ENCODE measurements at places on chromosomes 7 and 10.

- peak; percentile 61 for DNase-seq
These were observed 46.2 kb downstream of the GPAM start for GRCh38 chr10:112137154-112137987.

DNA sequence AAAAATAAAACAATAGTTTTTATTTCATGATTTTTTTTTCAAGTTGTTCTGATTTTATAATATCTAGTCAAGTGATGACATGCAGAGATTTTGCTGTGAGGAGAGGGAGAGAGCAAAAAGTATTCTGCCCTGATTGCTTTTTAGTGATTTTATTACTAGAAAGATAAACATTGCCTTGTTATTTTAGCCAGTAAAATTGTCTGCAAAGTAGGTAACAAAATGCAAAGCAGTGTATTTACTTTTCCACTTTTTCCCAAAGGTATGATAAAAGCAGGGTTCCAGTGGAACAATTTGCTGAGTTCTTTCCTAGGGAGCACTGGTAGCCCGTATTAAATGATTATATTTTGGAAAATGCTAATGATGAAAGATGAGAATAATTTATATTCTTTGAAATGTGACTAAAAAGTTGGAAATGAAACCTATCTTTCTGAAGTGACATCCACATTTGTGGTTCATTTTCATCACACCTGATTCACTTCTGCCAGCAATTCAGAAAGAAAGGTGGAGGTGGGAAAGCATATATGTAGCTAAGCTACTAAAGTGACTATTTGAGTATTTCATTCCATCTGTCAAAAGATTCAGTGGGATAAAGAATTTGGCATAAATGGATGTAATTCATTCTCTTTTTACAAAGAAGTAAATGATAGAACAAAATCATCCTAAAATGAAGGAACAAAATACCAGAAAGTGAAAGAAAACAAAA, 300.3 kb downstream of the ADK start:
- no peak for DNase-seq

- DNase-seq: no peak
These were observed 152.5 kb downstream of the SEMA3A start for GRCh38 chr7:84042110-84042539.

DNA sequence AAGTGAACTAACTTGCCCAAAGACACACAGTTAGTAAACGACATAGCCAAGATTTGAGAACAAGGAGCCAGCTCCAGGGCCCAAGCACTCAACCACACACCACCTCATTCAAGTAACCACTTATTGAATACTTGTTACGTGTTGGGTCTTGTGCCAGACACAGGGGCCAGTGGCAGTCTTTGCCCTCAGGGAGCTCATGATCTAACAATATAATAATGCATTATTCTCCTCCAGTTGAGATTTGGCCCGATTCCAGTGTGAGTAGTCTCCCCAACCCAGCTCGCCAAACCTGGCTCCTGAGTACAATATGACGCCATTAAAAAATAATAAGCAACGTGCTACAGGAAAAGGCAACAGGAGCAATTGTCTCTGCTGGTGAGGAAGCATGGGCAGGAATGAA, 14.4 kb upstream of the STK17A start:
- no peak for DNase-seq

DNA sequence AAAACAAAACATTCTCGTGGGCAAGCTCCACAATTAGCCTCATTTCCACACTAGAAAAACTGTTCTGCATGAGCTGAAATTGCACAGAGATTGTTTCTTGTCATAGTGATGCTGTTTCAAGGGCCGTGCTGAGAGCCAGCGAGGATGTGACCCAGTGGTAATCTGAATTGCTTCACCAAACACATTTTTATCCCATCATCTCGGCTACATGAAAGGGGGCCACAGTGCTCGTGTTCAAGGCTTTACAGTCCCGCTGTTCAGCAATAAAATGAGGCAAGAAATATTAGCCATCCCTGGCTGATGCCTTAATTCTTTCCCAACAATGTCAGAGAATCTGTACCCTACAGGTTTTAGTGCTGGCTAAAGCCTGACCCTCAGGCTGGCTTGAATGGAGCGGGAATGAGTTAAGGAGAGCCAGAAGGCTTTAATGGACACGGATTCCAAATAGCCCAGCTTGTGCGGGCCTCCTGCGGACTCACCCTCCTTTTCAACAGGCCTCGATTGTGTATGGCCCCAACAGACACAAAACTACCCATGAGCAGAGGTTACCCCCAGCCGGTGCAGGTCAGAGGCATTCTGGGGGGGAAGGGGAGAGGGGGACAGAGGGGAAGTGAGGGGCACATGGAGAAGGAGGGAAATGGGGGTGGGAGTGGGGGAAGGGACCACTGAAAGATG, 2.0 kb upstream of the GDF10 start:
- DNase-seq: no peak
